Hematopoietic multipotent progenitor cell treated with erythropoietin and hydrocortisone succinate and interleukin-3 and kit ligand, for 15 days (in vitro differentiated cells): ENCODE measurements at places on chromosomes 12 and 14.

DNA sequence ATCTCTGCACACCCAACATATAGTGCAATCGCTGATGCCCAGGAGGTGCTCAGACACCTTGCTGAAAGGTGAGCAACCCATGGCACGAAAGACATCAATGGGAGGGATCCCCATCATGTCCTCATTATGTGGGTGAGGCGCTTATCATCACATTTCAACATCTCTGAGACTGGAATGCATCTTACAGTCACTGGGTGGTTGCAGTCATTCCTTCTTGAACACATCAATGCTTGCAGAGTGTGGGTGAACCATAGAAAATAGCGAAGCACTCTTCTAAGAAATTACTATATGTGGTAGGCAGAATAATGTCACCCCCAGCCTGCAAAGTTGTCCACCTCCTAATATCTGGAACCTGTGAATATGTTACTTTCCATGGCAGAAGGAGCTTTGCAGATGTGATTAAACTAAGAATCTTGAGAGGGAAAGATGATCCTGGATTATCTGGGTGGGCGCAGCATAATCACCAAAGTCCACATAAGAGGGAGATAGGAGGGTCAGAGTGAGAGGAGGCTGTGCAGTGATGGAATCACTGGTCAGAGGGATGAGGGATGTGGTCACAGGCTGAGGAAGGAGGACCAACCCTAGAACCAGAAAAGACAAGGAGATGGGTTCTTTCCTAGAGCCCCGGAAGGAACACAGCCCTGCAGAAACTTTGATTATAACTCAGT is 51.2 kb downstream of the GLRX5 start:
- no peak for DNase-seq

DNA sequence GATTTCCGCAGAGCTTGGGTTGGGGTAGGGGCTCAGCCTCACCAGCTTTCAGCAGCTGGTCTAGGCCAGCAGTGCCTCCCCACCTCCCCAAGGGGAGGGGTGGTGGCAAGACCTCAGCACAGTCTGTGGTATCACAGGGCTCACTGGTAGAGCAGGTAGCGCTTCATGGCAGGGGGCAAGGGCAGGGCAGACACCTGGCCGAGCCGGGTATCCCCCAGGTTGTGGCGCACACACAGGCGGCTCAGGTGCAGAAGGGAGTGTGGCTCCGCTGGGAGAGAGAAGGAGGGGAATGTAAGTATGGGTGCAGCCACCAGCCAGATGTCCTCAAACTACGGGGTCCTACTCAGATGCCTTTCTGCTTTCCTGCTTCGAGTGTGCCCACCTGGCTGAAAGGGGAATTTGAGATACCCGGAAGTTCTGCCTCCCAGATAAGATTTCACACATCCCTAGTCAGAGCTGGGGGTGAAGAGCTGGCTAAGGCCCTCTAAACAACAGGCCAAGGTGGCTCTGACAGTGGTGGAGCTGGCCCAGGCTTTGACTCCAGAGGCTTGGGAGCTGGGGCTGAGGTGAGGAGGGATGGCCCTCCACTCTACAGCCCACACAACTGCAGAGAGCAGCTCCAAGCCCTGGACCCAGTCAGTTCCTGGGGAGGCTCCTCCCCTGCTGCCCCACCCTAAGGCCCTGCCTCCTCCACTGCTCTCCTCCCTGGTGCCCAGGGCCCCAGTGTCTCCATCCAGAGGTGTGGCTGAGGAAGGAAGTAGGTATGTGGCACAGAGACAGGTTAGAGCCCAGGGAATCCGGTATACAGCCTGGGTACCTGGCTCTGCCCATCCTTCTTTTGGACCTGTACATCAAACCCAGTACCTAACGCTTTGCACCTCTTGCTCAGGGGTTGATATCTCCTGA is 1.8 kb downstream of the SPSB2 start:
- peak; percentile 60 for DNase-seq

DNA sequence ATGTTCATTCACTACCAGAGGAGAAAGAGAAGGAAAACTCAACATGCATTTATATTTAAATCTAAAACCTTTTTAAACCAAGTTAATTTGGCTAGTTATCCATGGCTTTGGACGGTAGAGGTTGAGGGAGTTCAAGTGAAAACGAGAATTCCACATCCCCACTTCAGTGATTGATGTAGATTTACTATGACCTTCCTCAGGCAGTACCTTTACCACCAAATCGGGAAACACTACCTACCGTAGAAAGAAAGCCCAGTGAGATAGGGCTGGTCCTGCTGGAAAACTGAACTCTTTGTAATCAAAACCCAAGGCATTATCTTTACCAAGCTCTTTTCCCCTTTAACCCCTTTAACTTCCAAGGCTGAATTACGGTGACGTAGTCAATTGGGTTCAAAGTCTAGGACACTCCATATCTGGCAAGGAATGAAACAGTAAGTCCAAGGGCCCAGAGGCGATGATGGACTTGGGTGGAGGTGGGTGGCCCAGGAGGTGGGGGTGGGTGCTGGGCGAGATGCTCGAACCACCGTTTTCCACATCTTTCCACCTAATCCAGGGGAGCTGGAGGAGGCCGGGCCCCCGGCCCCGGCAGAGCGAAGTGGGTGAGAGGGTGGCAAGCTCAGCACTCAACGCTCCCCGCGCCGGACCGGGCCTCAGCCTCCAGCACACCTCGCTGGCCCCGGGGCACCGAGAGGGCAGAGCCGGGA is 618 bp downstream of the SEC23A start:
- no peak for DNase-seq

DNA sequence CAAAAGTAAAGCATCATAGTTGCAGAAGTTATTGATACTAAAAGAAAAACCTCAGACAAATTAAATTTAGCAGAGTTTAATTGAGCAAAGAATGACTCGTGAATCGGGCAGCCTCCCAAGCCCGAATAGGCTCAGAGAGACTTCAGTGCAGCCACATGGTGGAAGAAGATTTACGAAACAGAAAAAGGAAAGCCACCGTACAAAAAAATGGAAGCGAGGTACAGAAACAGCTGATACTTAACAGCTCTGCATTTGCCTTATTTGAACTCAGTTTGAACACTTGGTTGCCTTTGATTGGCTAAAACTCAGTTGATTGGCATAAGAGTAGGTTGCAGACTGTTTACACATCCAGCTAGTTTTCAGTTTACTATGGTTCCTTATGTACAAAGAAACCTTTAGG is 12.9 kb downstream of the TTC9 start:
- DNase-seq: no peak

- no peak for DNase-seq
Measured at GRCh38 chr14:59347511-59347900, 117.7 kb downstream of the GPR135 start.

- DNase-seq: no peak
Measured at GRCh38 chr14:21997300-21997699, 323.7 kb upstream of the OR4E1 start.

DNA sequence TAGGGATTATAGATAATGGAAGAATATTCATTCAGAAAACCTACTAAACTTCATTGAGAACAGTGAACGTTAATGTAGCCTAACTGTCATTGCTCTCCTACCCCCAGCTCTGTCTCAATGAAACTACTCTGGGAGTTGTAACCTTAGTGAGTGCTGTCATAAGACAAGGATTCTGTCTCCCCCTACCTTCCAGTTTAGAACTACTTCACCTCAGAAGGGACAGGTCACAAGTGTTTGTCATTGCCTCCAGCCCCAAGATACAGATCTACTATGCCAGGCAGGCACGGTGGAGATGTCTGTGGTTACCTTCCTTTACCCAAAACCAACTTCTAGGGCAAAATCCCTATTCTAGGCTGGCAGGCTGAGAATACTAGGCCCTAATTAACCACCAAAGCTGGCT is 833.1 kb upstream of the SEL1L start:
- no peak for DNase-seq

- no peak for DNase-seq
Measured at GRCh38 chr14:85531141-85531586, 1.2 kb downstream of the FLRT2 start.

- DNase-seq: no peak
Measured at GRCh38 chr14:26839481-26839880, 241.6 kb upstream of the NOVA1 start.

DNA sequence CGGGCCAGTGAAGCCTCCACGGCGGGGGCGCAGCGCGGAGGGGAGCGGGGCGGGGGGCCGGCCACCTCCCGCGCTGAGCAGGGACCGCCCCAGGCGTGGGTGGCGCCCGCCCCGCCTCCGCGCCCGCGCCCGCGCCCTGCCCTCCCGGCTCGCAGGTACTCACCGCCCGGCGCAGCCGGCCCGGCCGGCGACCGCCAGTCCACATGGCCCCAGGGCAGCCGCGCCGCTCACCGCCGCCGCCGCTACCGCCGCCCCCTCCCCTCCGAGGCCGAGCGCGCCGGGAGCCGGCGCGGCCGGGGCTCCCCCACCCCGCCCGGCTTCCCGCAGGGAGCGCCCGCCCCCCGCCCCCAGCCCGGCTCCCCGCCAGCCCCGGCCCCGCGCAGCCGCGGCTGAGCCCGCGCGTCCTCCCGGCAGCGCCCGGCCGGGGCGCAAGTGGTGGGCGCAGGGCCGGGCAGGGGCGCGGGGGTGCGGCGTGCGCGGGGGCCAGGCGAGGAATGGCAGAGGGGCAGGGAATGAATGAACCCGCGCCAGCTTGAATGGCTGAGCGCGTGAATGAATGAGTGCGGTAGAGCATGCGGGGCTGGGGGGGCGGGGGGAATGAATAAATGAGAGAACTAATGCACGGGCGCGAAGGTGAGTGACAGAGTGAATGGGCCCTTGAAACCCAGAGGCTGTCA is at the start of gene BEGAIN:
Gene BEGAIN (minus strand): TSS at position 332 of the 677 bp plus-strand sequence. CDS start 127 bp downstream, at position 205.
- no peak for DNase-seq

- DNase-seq: peak; percentile 10
Measured at GRCh38 chr14:61296719-61297502, 15.8 kb upstream of the TMEM30B start.

DNA sequence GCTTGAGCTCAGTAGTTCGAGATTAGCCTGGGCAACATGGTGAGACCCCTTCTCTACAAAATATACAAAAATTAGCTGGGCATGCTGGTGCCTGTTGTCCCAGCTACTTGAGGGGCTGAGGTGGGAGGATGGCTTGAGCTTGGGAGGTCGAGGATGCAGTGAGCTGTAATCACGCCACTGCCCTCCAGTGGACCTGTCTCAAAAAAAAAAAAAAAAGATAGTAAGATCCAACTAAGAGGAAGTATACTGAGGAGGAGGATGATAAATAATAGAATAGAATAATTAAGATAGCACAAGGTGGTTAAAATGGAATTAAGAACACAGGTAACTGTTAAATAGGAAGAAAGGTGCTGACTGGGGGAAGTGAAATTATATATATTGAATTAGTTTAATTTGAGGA is 37.0 kb upstream of the BAZ1A start:
- DNase-seq: no peak

DNA sequence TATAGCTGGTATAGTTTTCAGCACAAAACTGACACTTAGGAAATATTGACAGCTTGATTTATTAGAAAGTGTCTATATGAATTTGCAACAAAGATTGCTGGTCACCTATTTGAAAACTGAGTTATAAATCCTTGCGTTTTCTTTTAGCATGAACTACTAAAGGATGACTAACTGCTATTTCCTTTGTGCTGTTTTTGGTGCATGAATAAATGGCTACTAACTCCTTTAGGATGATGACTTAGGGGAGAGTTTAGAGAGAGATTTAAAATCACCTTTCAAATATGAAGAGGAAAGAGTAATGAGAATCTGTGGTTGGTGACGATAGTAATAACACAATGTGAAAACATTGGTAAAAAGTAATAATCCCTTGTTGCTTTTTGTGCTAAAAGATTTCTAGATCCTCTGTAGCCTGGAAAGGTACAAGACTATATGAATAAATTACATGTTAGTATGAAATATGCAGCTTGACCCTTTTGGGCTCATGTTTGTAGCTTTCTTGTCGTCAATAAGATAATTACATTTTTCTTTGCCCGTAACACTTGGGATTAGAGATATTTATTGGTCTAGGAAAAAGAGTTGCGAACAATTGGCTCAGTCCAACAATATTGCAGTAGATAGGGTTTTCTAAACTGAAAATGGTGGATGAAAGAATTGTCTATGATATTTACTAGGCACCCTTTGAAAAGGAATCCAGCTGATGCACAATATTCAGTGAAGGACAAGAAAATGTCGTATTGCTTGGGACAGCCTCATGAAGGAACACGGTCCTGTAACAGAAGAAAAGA is 453.0 kb downstream of the ADAMTS20 start:
- DNase-seq: no peak

GRCh38 chr14:91911474-91912032 is 35.9 kb downstream of the FBLN5 start:
- no peak for DNase-seq

GRCh38 chr12:68633614-68634558 is 23.2 kb downstream of the RAP1B start:
- DNase-seq: no peak

GRCh38 chr12:93042283-93042682 is 113.2 kb upstream of the EEA1 start:
- no peak for DNase-seq

DNA sequence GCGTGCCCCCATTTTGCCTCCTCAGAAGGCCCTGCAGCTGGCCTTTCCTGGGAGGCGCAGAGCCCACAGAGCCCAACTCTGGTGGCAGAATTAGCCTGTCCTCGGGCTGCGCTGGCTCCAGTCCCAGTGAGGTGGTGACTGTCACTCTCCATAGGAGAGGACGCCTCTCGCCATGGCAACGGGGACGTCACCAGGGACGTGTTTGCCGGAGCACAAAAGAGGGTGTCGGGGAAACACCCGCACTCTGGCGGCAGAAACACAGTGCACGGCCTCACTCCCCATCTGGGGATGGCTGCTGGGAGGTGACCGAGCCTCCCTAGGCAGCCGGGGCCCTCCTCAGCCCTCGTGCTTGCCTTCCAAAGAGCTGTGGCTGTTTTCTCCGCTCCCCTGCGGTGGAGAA is 50.2 kb upstream of the NCOR2 start:
- DNase-seq: no peak

GRCh38 chr12:99386907-99387306 is 260.6 kb upstream of the GARIN6 start:
- no peak for DNase-seq

- DNase-seq: no peak
Measured at GRCh38 chr14:89244720-89245119, 172.3 kb downstream of the FOXN3 start.

DNA sequence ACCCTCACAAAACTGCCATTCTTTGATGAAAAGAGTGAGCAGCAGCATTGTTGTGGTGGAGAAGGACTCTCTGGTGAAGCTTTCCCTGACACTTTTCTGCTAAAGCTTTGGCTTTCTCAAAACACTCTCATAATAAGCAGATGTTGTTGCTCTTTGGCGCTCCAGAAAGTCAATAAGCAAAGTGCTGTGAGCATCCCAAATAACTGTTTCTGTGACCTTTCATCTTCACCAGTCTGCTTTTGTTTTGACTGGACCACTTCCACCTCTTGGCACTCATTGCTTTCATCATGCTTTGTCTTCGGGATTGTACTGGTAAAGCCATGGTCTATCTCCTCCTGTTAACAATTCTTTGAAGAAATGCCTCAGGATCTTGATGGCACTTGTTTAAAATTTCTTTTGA is 424.7 kb upstream of the TMPO start:
- no peak for DNase-seq

GRCh38 chr14:35470755-35471154 is 63.2 kb upstream of the INSM2 start:
- no peak for DNase-seq

- no peak for DNase-seq
Measured at GRCh38 chr12:105318651-105319483, 11.6 kb upstream of the C12orf75 start.
